Omental fat pad (tissue), 4 donors: ENCODE measurements at places on chromosomes 1 and 21. TPM values are rescaled to one million over a fixed set of nuclear protein-coding genes. Genes with fewer than 3 reads are reported as not detected.

- no peak for DNase-seq
Measured at GRCh38 chr21:25949701-25950100, 214.9 kb downstream of the GABPA start.

DNA sequence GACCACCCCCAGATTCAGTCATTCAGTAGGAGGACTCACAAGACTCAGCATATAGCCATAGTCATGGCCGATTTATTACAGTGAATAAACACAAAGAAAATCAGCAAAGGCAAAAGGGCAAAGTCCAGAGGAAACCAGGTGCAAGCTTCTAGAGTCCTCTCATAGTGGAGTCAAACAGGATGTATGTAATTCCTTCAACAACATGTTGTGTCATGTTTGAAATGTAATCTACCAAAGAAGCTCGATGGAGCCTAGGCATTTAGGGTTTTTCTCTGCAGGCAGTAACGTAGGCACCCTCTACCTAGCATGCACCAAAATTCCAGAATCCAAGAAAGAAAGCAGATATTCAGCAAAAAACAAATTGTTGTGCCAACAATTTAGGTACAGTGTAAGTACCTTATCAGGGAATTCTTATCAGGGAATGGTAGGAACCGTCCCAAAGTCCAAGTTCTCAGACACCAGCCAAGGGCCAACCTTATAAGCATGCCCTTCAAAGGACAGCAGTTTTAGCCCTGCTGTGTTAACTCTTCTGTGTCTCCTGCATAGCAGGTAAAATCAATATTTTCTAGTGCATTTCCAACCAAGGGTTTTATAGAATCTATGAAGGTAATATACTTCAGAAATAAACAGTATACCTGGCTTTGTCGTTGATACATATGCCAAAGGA lies 16.1 kb upstream of the SLAMF6 start:
- DNase-seq: no peak

- DNase-seq: no peak
Measured at GRCh38 chr21:15208786-15209185, 144.0 kb upstream of the NRIP1 start.

The AGL gene
- 19.5 TPM for total RNA-seq

The ODR4 gene
- total RNA-seq: 20.0 TPM
